ENCODE measurements at places on chromosomes 1 and 21.

GRCh38 chr1:31723828-31724359 is 20.1 kb upstream of the COL16A1 start:
- DNase-seq = peak; percentile 57

DNA sequence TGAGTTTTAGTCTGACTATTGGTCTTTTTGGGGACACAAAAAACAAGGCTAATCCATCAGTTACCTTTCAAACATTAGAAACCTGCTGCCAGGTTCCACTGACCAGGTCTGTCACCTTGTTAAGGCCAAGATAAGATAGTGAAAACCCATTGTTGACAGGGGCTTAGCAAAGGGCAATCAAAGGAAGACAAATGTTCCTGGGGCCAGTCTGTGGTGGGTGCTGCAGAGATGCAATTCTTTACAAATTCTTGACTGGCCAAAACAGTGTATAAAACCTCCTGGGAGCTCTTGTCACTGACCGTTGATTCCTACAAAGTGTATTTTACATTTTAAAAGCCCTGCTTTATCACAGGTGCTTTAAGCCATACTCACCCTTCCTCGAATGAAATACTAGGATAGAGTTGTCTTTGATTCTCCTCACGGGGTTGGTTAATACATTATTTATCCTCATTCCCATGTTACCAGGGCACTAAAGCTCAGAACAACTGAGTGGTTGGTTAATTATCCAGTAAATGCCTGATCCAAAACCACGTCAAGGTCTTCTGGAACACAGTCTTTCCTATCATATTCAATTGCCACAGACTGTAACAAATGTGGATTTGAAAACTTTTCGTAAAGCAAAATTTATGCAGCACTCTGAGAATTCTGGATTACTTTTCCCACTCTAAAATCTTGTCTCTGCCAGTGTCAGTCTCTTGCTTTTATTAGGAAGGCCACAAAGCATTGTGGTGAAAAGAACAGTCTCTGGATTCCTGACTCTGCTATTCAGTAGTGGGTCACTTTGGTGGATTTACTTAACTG is 77.2 kb downstream of the NRIP1 start:
- no peak for DNase-seq

DNA sequence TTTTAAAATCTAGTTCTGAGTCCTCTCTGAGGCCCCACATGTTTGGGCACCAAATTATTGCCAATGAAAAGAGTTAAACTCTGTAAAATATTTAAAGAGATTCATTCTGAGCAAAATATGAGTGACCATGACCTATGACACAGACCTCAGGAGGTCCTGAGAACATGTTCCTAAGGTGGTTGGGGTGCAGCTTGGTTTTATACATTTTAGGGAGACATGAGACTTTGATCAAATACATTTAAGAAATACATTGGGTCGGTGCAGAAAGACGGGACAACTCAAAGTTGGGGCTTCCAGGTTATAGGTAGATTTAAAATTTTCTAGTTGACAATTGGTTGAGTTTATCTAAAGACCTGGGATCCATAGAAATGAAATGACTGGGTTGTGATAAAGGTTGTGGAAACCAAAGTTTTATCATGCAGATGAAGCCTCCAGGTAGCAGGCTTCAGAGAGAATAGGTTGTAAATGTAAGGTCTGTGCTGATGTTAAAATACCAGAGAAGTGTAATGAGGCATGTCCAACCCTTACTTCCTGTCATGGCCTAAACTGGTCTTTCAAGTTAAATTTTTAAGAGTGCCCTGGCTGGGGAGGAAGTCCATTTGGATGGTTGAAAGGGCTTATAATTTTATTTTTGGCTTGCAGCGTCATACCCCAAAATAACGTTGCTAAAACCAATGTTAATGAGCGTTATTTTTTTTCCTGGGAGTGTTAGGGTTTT is 274.9 kb downstream of the NUF2 start:
- DNase-seq = no peak

DNA sequence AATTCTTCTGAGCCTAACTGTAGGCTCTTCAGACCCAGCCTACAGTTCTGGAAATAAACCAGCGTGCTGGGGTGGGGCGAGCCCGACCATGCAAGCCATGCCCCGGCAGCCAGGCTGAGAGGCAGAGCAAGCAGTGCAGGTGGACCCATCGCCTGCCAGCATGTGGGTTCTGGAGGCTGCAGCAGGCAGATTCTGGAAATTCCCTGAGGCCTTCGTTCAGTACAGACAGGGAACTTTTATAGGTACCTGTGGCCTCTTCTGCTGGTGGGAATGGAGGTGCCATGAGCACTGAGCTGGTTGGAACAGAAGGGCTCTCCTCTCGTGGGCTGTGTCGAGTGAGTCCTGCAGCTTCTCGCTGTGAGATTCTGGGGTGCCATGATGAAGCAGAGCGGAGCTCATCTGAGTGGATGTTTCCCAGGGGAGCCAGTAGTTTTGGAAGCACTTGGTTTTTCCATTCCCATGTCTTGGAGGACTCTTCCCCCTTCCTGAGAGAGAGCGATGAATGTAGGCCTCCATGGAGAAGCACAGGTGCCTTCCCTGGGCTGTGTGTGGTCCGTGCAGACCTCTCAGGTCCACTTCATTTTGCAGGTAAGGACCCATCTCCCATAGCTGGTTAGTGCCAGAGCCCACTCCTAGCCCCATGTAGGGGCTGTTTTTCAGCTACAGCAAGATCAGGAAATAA is 94.1 kb downstream of the PCBP3 start:
- no peak for DNase-seq

DNA sequence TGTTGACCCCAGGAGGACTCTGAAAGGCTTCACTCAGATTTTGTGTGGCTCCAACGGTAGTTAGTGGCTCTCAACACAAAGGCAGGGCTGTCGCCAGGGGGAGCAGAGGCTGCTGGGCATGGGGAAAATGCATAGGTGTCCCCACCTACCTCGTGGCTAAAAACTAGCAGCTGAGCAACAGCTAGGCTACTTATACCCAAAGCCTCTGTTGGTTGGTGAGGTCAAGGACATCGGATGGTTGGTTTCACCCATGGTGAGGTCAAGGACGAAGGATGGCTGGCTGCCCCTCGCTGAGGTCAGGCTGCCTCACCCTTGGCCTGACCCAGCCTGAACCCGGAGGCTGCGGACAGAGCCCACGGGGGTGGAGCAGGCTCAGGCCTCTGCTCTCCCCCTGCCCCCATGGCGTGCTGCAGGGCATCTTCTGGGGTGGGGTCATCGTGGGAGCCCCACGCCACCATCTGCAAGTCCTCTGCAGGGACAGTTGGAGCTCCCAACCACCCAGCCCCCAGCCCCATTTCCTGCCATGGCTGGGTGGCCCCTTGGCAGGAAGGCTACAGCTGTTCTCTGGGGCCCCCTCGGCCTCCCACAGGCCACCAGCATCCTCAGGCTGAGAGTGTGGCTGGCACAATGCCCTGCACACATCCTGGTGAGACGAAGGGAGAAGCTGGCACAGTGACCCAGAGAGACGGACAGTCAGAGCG is 8.5 kb upstream of the GNB1 start:
- no peak for DNase-seq

GRCh38 chr1:224381880-224382548 is 25.3 kb downstream of the CNIH4 start:
- DNase-seq = no peak

GRCh38 chr21:45543371-45543709 is 1.1 kb upstream of the SLC19A1 start:
- no peak for DNase-seq

GRCh38 chr1:246803883-246804282 is 79.7 kb downstream of the SCCPDH start:
- DNase-seq = no peak

DNA sequence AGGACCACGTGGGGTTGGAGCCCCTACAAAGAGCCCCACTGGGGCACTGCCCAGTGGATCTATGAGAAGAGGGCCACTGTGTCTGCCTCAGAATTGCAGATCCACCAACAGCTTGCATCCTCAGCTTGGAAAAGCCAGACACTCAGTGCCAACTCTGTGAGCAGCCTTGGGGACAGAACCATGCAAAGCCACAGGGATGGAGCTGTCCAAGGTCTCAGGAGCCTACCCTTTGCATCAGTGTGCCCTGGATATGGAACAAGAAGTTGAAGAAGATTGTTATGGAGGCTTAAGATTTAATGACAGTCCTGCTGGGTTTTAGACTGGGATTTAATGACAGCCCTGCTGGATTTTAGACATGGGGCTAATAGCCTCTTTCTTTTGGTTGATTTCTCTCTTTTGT is 1670.9 kb downstream of the PLA2G4A start:
- DNase-seq = peak; percentile 3

- peak; percentile 87 for DNase-seq
These were observed 16.4 kb downstream of the INPP5B start for GRCh38 chr1:37930246-37931101.

- DNase-seq = peak; percentile 96
These were observed at the start of gene DEDD for GRCh38 chr1:161132410-161133219. DEDD (minus strand) TSS chr1:161132667; CDS start chr1:161124462, 8,205 bp downstream.

DNA sequence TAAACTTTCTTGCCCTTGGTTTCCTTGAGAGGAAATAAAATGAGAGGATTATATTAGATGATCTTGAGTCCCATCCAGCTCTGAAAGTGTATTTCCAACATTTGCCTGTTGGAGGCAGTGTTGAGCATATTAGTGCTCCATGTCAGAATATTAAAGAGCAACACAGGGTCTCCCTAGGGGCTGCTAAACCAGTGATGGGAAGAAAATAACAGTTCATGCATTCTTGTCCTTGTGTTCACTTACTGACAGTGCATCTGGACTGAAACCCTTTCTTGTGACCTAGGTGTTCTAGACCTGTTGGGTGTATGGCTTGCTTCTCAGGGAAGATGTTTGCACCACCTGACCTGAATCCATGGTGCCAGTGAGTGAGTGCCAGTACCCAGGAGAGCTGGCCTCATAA is 124.7 kb upstream of the KIAA0040 start:
- DNase-seq = no peak

GRCh38 chr1:240987928-240988327 is 369.1 kb downstream of the RGS7 start:
- DNase-seq = no peak

DNA sequence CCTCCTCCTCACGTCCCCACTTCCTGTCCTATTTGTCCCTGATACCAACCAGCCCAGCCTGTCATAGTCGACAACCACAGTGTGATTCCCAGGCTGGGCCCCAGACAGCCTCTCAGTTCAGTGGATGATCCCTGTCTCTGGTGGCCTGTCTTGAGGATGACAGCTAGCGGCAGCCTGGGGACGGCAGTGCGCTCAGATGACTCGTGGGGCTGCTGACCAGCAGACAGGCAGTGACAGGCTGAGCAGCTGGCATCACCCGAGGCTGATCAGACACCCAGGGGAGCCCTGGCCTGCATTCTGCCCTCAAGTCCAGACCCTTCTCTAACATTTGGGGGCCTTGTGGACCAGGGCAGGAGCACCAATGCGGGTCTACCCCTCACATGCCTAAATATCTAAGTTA is 21.0 kb downstream of the NKAIN1 start:
- no peak for DNase-seq

DNA sequence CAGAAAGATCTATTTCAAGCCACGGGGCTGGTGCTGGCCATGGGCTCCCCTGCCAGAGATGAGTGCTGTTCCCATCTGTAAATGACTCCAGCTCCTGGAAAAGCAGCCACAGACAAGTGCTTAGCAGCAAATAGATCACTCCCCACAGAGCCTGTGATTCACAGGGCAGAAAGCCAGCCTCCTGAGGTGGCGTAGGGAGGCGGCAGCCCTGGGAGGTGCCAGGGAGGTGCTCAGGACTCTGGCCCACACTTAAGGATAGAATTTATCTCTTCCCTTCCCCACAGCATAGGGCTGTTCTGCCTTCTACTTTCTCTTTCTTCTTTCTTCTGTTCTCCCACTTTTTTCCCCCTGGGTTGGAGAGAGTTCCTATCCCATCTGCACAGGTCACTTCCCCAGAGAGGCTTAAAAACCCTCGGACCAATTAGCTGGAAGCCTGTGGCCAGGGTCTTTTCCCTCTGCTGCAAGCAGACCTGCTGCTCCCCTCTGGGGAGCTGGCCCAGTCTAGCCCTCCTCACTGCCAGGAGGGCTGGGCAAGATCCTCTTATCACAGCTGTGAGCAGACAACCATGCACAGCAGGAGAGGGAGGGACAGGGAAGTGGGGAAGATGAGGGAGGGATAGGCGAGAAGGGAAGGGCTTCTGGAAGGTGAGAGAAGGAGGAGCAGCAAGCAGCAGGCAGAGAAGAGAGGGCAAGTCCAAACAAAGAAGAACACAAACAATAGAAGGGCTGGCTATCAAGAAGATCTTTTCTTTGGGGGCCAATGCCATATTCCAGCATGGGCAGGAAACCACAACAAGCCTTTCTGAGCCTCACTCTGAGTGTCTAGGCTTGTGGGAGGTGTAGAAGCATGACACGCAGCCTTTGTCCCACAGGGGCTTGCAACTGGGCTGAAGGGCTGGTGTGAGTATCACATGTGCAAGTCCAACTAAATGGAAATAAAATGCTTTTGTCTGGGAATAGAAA is 41.0 kb downstream of the KCND3 start:
- DNase-seq = no peak

GRCh38 chr1:232704694-232705680 is 75.1 kb upstream of the SIPA1L2 start:
- DNase-seq = peak; percentile 90

DNA sequence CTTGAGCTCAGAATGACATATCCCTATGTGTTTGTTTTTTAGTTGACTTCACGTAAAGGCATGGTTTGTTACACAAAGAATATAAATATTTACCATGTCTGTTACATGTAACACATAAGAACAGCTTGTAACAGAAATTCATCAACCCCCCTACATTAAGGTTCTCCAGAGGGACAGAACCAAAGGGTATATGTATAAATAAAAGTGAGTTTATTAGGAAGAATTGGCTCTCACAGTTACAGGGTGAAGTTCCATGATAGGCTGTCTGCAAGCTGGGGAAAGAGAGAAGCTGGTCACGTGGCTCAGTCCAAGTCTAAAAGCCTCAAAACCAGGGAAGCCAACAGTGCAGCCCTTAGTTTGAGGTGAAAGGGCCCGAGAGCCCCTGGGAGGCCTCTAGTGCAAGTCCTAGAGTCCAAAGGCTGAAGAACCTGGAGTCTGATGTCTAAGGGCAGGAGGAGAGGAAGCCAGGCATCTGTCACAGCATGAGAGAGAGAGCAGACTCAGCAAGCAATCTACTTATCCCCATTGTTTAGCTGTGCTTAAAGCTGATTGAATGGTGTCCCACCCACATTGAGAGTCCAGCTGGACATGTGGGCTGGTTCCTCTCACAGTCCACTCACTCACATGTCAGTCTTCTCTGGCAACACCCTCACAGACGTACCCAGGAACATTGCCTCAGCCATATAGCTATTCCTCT is 15.8 kb downstream of the THRAP3 start:
- DNase-seq = no peak

GRCh38 chr21:25857308-25858074 is 122.7 kb downstream of the GABPA start:
- no peak for DNase-seq

DNA sequence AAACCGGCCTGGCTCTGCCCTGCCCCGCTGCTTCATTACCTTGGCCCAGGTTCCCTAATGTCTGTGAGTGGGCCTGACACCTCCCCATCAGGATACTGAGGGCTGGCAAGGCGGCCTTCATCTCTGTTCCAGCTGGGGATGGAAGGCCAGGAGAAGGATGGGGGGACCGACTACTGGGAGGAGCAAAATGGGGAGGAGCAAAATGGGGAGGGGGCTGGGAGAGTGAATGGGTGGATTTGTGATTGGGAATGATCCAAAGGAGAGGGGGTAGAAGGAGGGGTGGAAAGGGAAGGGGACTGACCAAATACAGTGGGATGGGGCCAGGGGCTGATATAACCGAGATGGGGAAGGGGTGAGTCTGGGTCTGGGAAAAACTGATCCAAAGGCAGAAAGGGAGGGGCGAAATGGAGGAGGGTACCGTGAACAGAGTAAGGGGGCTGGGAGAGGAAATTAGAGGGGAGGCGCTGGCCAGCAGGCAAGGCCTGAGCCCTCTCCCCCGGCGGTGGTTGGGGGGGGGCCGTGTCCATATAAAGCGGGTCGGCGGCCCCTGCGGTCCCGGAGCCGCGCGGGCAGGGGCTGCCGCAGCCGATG is at the start of gene FOXE3:
TSS of gene FOXE3 (plus strand) at position 558 of the 591 bp plus-strand sequence. CDS start at position 589, 31 bp downstream.
- DNase-seq = no peak

Measured in iris pigment epithelial cell (primary cell).